Thoracic aorta (tissue), 2 donors: ENCODE measurements at places on chromosomes 2 and 18.

DNA sequence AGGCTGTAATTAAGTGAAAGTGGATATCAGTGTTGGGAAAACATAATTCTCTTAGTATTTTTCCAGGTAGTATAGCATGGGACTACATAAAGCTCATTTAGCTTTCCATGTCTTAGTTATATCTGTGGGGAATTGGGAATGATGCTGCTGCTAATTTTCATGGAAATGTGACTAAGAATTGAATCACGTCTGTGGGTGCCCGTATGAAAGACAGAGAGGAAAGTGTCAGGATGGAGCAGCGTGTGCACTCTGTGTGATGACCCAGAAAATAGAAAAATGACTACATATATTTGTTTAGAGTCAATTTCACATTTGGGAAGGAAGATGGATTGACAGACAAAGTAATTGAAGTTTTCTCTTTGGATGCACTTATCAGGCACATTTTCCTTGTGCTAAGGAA, 212.1 kb downstream of the PTPRM start:
- DNase-seq, result no peak

GRCh38 chr2:198036029-198036879, 231.9 kb downstream of the PLCL1 start:
- no peak for DNase-seq

DNA sequence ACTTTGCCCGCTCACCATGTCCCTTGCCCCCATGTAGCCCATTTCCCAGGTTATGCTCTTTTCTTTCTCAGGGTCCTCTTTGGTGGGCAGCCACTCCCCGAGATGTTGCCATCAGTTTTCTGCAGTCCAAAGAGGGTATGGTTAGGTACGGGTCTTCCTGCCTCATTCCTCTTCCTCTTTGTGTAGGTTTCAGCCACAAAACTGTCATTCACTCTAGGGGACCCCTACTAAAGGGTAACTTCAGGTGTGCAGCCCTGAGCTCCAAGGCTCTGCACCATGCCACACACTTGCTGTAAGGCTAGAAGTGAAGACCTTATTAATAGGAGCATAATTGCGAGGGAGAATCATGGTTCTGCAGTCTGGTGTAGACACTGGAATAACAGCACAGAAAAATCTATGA, 99.8 kb upstream of the ZNF397 start:
- no peak for DNase-seq

- DNase-seq, result no peak
Observed at GRCh38 chr2:180933332-180933731, 47.1 kb upstream of the UBE2E3 start.

GRCh38 chr18:73594749-73595148, 552.9 kb downstream of the FBXO15 start:
- no peak for DNase-seq

GRCh38 chr2:172177996-172178395, 75.3 kb upstream of the DLX2 start:
- no peak for DNase-seq

- DNase-seq, result no peak
Observed at GRCh38 chr2:116747103-116747502, 1067.4 kb upstream of the DDX18 start.

GRCh38 chr2:113114996-113115395, 12.4 kb upstream of the IL1RN start:
- DNase-seq, result no peak

DNA sequence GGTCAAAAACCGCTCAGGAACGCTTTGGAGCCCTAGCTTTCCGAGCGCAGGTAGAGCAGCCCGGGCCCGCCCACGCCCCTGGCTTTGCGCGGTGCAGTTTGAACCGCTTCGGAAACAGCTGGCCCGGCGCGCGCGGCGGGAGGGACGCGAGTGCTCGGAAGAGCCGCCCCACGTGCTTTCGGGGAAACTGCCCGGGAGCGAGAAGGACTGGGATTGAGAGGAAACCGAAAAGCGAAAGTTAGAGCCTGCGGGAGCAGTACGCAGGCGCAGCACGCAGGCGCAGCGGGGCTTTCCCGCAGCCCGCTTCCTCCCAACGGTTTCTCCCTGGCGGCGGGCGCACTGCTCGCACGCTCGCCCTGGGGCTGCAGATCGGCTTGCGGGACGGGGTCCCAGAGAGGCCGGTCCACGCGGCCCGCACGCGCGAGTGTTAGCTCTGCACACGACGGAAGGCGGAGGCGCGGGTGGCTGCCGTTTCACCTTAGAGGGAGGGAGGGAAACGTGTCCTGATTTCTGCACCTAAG, 6.3 kb upstream of the STAT1 start:
- DNase-seq, result peak; percentile 63

- no peak for DNase-seq
Observed at GRCh38 chr2:218478544-218478943, 59.6 kb downstream of the VIL1 start.

DNA sequence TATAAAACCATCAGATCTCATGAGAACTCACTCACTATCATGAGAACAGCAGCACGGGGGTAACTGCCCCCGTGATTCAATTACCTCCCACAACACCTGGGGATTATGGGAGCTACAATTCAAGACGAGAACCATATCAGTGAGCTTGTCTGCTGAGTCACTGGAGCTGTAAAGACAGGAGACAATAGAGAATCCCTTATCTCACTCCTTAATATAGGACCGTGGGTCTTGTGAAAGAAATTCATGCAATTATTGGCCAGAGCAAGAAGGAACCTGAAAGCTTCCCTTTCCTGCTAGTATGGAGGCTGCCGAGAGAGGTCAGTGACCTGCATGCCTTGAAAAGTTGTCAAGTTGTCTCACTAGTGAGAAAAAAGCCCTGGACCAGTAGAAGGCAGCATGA, 9.5 kb upstream of the TNFAIP6 start:
- no peak for DNase-seq

DNA sequence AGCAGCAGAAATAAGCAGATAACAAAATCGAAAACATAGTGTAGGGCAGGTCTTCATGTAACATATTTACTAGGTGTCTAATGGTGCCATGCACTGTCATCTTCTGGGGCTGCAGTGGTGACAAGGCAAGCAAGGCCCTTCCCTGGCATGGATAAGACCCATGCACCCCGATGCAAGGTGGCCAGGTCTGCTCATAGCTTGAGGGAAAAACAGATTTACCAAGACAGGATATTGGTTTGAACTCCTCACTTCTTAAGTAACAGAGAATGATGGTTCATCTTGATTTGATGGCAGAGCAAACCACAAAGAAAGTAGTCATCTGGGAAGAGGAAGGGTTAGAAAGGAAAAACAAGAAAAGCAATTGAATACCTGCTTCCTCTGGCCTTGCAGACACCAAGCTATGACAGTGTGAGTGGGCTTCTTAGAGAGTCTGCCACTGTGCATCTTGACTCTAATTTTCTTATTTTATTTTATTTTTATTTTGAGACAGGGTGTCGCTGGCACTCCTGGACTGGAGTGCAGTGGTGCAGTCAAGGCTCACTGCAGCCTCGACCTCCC, 35.8 kb upstream of the EML6 start:
- no peak for DNase-seq

- no peak for DNase-seq
Observed at GRCh38 chr2:26471766-26472706, 5.9 kb downstream of the OTOF start.

DNA sequence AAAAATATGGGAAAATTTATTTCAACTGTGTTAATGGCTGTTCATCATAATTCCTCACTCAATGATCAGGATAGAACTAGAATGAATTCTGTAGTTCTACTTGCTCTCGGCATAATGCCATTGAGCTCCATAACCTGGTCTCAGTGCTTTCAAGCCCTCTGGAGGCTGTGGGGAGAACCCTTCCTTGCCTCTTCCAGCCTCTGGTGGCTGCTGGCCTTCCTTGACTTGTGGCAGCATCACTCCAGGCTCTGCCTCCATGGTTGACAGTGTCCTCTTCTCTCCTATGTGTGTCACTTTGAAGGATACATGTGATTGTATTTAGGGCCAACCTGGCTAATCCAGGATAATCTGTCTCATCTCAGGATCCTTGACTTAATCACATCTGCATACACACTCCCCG, 26.9 kb upstream of the CABYR start:
- no peak for DNase-seq
